ENCODE measurements at places on chromosomes 7 and 10.

DNA sequence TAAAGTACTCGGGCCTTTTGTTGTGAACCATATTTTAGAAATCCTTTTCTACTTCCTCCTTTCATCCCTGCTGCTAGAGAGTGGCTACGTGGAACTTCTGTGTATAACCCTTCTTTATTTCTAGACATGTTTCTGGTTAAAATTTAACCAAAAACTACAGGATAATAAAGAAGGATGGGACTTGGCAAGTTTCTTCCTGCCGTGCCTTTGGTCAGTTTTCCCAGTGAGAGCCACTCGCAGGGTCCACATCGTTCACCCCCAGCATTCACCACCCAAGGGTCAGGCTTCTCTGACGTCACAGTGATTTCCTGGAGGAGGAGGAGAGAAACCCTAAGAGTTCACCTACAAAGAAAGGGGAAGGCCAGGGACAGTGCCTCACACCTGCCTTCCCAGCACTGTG, 45.4 kb downstream of the NKX6-2 start:
- DNase-seq, result no peak

DNA sequence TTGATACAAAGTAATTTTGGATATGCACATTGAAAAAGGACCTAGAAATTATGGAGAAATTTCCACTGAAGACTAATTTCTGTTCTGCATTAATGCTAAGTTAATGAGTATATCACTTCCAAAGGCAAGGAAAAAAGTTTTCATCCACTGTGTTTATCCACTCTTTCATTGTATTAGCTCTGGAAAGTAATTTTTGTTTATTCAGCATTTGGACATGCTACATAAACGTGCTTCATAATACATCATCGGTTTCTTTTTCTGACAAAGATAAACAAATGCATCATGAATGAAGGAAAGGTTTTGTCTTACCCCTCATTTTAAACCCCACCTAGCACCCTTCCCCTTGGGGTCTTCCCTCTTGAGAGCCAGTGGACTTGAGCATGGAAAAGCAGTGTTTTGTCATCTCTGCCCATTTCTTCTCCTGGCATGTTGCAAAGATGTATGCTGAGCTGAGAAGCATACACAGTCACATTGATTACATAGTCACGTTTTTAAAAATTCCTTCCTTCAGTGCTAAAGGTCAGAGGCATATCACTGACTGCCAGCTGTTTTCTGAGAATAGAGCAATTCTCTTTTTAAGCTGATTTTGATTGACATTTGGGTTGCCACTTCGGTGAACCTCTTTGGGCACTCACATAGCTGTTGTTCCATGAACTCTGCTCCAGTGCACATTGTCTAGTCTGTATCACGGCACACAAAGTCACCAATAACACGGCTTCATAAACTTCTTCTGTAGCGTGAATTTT, 65.9 kb upstream of the C7orf33 start:
- no peak for DNase-seq

- DNase-seq, result no peak
Measured at GRCh38 chr10:70956029-70956759, 67.8 kb upstream of the PCBD1 start.

DNA sequence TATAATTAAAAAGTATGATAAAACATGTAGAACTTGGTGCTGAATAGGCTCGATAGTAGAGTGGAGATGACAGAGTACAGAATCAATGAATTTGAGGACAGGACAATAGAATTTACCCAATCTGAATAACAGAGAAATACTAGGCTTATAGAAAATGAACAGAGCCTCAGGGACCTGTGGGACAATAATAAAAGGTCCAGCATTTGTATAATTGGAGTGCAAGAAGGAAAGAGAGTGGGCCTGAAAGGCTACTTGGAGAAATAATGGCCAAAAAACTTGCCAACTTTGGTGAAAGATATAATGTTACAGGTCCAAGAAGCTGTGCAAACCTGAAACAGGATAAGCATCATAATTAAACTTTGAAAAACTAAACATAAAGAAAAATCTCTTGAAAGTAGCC, 227.3 kb downstream of the CXCL12 start:
- no peak for DNase-seq

- DNase-seq, result peak; percentile 71
Measured at GRCh38 chr7:95246831-95247370, 77.4 kb downstream of the PON1 start.

- no peak for DNase-seq
Measured at GRCh38 chr10:82256275-82256674, 381.3 kb downstream of the NRG3 start.

DNA sequence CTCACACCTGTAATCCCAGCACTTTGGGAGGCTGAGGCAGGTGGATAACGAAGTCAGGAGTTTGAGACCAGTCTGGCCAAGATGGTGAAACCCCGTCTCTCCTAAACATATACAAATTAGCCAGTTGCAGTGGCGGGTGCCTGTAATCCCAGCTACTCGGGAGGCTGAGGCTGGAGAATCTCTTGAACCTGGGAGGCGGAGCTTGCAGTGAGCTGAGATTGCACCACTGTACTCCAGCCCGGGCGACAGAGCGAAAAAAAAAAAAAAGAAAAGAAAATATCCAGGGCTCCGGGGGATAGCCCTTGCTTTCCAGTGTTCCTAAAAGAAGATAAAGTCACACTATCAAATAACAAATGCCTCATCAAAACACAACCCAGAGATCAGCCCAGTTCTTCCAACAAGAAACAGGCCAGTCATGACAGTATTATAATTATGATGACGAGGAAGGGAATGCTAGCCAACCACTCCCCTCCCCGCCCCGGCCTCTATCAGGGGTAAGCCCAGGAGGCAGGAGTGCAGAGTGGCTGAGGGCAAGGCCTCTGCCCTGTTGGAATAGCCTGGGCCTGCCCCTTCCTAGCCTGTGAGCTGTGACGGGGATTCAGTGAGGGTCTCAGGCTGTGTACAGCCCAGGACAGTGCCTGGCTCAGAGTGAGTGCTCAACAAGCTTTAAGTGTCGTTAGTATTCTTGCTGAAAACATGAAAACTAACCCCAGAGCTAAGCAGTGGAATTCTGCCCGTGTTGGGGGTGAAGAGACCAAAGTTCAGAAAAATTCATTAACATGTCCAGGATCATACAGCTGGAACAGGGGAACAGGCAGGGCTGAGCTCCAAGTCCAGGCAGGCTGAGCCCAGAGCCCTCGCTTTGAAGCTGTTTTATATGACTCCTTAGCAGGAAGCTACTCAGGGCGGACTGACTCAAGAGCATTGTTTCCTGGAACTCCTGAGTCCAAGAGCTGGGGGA, 54.3 kb downstream of the FAM241B start:
- no peak for DNase-seq

Measured in fibroblast of skin of abdomen (primary cell).